ENCODE measurements at places on chromosomes 5 and 9.

DNA sequence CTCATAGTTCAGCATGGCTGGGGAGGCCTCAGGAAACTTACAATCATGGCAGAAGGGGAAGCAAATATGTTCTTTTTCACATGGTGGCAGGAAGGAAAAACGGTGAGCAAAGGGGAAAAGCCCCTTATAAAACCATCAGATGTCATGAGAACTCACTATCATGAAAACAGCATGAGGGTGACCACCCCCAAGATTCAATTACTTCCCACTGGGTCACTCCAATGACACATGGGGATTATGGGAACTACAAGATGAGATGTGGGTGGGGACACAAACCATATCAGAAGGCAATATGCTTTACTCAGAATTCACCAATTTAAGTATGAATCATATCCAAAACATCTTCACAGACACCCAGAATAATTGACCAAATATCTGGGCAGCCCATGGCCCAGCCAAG, 19.7 kb downstream of the MAT2B start:
- DNase-seq, result no peak

DNA sequence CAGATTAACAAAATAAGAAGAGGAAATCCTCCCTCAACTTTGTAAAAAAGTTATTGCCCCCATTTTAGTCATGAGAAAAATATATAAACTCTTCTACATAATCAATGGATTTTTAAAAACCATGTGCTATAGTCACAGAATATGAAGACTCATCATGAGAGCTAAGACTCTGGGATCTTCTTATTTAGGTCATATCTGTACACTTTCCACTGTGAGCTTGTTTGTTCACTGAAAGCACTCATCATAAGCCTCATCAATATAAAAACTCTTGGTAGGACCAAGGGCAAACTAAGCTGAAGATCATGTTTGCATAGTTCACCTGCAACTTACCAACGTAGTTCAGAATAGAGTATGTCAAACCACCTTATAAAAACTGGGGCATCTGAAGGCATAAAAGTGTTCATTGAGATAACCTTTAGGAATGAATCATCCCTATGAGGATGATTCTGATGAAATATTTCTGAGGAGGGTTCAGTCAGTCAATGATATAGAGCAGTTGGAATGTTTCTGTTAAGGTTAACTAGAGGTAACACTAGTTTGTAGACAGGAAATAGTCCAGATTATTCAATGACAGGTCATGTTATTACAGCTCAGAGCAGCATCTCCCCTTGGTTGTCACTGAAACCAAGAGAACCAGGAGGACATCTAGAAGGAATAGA, 289.9 kb upstream of the SMC2 start:
- DNase-seq, result no peak

DNA sequence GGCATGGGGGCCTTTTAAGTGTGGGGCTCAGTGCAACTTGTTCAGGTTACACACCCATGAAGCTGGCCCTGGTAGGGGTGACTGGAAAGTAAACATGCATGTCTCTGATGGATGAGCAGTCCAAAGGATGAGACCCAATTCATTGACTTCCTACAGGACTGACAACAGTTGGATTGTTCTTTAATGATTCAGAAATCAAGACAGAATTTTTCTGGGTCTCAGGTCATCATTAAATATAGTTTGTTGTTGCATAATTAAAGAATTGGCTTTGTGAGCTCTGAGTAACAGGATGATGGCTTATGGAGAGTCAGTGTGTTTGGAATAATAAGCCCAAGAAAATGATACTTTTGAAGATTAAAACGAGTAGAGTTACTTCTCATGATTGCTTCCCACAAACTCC, 604.2 kb upstream of the CLINT1 start:
- DNase-seq, result no peak

- no peak for DNase-seq
Measured at GRCh38 chr9:99511723-99512122, 289.6 kb downstream of the SEC61B start.

- DNase-seq, result no peak
Measured at GRCh38 chr5:89303033-89303480, 420.1 kb upstream of the MEF2C start.
